ENCODE measurements at places on chromosomes 7 and 10.

DNA sequence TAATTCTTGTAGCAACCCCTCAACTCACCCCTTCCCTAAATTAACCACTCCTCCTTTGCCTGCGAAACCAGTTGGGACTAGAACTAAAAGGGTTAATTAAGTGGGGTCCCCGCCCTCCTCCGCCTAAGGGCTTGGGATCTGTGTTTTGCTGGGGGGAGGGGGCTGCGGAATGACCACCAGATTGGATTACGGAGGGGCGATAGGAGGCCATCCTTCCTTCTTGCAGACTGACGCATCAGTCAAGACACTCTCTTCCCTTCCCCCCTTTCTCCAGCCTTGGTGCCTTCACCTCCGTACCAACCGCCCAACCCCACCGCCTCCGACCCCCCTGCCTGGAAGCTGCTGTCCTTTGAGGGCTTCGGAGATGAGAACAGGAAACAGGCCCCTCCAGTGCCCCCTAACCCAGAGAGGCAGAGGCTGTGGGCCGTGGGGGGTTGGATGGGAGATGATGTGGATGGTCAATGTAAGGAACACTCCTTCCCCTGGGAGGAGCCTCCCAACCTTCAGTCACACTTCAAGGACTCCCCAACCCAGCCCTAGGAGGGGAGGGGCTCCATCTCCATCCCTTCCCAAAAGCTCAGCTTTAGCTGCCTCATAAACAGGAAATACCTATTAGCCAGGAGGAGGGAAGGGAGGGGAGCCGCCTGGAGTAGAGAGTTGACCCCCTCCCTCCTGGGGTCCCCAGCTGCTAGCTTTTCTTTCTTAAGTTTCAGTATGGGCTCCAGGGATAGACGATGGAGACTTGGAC lies 997 bp upstream of the LDB1 start:
- no peak for DNase-seq

DNA sequence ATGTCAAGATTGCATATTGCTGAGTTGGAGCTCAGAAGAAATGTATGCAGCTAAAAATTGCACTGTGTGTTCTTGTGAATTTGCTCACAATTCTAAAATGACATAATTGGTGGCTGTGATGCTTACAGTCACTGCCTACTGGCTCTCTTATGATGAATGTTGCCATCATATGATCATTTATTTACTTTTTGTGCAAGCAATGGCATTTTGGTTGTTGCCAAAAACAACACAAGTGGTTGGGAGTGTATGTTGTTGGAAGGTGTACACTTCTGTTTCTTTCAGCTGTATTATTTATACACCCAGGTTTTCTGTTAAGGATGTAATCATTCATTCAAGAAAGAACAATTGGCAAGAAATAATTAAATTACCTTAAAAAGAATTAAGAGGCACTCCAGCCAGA lies 28.9 kb downstream of the PON1 start:
- no peak for DNase-seq

DNA sequence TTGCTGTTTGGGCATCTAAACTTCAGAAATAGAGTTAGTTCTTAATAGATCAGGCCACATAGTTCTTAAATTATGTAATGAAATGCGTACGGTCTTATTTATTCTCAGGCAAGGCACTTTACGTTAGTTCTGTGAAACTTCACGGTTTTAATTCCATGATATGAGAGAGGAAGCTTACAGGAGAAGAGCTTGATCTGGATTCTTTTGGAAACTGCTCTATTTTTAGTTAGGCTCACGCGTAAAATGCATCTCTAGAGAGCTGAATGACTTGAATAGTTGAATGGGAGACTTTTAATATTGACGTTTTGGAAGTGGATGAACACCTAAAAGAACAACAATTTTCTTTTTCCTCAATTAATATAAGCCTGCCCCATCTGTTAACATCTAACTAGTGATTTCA lies 71.1 kb downstream of the PRKG1 start:
- DNase-seq: no peak

DNA sequence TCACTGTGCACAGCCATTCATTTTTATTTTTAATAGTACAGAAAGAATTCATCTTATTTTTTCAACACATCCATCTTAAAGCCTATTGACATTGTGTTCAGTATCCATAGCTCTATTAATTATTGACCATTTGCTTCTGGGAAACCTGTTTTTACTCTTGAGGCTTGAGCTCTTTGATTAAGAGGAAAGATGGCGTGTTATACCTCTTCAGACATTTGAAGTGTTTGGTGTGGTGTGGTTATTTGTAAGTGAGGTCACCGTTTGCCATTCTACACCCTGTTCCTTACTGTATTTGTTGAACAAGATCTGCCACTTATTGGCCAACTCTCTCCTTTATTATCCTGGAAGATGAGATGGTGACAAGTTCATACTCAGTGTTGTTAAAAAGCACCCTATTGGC lies 18.4 kb downstream of the C7orf57 start:
- DNase-seq: no peak

DNA sequence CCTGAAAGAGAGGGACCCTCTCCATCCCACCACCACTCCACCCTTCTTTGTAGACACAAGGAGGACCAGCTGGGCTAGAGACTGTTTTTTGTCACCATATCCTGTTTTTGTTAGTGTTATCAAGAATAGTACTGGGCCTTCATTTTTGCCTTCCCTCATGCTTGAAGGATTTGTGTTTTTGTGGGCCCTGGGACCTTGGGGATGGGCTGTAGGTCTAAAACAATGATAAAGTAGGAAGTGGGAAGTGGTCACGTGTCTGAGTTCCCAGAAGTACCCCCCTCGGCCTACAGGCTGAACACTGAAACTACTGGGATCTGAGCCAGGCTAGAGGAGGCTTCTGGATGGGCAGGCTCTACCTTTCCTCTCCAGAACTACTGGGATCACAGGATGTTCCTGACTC lies 8.9 kb downstream of the AGFG2 start:
- no peak for DNase-seq

- no peak for DNase-seq
Measured at GRCh38 chr10:32047881-32048280, 8.3 kb downstream of the KIF5B start.

- no peak for DNase-seq
Measured at GRCh38 chr7:149469806-149470205, 8.9 kb upstream of the ZNF777 start.

GRCh38 chr10:37436357-37436756 lies 311.0 kb downstream of the ANKRD30A start:
- DNase-seq: no peak

- DNase-seq: no peak
Measured at GRCh38 chr10:114881417-114881816, 56.6 kb upstream of the TRUB1 start.

DNA sequence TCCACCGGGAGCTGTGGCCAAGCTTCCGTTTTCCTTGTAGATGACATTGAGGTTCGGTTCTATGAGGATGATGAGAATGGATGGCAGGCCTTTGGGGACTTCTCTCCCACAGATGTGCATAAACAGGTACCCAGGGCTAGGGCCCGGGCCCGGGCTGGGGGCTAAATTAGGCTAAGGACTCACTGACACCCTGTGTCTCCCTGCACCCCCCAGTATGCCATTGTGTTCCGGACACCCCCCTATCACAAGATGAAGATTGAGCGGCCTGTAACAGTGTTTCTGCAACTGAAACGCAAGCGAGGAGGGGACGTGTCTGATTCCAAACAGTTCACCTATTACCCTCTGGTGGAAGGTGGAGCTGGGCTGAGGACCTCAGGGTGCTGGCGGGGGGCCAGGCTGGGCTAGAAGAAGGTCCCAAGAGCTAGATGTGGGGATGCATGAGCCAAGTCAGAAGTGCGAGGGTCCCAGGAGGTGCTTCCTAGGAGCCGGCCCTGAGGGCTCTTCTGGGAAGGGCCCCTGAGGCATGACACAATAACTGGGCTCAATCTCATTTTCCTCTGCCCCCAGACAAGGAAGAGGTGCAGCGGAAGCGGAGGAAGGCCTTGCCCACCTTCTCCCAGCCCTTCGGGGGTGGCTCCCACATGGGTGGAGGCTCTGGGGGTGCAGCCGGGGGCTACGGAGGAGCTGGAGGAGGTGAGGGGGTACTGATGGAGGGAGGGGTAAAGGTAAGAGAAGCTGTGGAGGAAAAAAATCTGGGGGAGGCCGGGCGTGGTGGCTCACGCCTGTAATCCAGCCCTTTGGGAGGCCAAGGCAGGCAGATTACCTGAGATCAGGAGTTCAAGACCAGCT lies 2.9 kb downstream of the NFKB2 start:
- DNase-seq: no peak

GRCh38 chr7:127629268-127629854 lies 11.4 kb upstream of the PAX4 start:
- no peak for DNase-seq

DNA sequence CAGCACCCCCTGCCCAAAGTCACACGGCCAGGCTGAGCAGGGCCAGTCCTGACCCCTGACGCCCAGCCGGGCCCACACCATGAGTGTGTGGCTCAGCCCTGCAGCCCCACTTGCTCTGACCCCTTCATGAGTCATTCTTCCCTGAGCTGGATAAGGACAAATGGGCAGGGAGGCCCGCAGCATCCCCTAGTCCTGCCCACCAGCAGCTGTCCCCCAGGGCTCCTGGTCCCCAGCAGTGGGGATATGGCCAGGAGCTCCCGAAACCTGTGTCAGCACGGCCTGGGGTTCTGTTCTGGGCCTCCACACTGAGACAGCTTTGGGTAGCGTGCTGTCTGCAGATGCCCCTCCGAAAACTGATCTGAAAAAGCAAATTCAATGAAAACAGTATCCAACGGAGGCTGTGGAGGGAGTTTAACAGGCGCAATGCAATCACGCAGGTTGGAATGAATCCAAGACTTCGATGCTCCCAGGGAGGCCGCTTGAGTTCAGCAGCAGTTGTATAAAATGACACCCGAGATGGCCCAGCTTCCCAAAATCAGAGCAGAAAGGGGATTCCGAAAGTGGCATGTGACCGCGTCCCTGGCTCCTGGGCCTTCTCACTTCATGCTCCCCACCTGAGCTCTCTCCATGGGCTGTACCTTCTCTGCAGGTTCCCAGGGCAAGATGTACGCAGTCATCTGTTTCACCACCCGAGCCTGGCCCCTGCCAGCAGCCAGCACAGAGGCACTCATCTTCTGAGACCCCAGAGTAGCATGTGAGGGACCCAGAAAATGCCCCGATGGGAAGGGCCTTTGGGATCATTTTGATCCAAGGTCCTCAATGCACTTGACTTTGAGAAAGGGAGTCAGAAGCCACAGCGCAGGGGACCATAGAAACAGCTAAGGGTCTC lies 214.1 kb downstream of the USP6NL start:
- no peak for DNase-seq

- DNase-seq: no peak
Measured at GRCh38 chr7:153399554-153399940, 640.0 kb downstream of the ACTR3B start.

DNA sequence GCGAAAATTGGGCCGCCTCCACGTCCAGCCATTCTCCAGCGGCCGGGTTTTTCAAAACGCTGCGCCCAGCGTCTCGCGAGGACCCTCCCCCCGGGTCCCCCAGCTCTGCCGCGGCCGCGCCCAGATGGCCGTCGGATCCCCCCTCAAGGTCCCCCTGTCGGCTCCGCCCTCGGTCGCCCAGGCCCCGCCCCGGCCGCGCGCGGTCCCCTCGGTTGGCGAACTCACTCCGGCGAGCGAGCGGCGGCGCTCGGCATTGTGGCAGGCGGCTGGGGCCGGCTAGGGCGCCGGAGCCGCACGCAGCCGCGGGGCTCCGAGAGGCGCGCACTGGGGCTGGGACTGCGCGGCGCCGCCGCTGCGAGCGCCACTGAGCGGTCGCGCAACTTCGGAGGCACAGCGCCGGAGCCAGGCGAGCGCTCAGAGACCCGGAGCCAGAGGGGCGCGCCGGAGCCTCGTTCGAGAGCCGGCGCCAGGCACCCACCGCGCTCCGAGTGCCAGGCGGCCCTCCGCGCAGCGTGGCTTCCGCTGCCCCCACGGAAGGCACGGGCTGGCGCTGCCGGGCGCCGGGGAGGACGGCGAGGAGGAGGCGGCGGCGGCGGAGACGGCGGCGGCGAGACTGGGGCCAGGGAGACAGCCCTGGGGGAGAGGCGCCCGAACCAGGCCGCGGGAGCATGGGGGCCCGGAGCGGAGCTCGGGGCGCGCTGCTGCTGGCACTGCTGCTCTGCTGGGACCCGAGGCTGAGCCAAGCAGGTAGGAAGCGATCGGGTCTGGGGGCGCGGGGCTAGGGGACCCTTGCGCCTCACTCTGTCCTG lies at the start of gene UNC5B:
TSS of gene UNC5B (plus strand) at position 253 of the 809 bp plus-strand sequence. CDS start at position 669, 416 bp downstream.
- DNase-seq: peak; percentile 9

- no peak for DNase-seq
Measured at GRCh38 chr10:56142092-56142728, 218.8 kb downstream of the ZWINT start.

GRCh38 chr10:48802611-48803071 lies 118.0 kb downstream of the WDFY4 start:
- no peak for DNase-seq

DNA sequence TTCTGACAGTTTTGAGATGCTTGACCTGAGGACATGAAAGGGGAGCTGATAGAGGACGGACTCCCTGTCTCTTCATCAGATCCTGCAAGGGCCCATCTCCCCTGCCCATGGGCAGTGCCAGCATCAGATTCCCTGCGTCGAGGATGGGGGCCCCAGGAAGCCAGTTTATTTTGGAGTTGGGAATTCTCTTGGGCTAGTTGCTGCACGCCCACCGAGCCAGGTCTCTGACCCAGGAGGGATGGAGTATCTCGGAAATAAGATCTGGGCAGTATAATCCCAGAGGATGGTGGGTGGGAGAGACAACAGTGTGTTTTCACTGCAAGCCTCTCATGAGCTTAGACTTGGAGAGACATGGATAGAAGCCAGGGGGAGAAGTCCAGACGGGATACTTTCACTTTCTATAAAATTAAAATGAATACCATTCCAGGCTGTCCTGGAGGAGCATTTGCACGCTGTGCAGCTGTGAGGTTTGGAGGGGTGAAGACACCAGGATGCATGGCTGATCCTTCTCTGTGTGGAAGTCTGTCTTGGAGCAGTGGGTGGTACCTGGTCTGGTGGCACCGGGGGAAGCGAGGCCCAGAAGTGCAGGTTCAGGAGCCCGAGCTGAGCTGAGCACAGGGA lies 25.8 kb downstream of the DOCK1 start:
- DNase-seq: no peak

DNA sequence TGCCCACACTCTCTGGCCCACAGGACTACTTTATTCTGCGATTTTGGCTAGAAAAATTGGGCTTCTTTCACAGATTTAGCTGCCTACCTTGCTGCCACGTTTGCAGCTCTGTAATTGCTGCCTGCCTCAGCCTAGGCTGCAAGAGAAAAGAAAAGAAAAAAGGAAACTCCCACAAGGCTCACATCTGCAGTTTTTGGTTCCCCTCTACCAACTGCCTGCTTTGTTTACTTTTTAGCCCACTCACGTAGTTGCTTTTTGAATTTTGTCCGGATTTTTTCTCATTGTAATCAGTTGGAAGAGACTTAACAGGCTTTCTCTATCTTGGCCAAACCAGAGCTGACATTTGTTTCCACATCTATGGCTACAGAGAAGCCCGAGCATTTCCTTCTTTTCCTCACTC lies 24.3 kb downstream of the SUN3 start:
- no peak for DNase-seq

- no peak for DNase-seq
Measured at GRCh38 chr10:7302930-7303557, 107.8 kb downstream of the SFMBT2 start.

- no peak for DNase-seq
Measured at GRCh38 chr10:70771311-70772194, 13.6 kb downstream of the TBATA start.
